ENCODE measurements at places on chromosomes 4 and X.

DNA sequence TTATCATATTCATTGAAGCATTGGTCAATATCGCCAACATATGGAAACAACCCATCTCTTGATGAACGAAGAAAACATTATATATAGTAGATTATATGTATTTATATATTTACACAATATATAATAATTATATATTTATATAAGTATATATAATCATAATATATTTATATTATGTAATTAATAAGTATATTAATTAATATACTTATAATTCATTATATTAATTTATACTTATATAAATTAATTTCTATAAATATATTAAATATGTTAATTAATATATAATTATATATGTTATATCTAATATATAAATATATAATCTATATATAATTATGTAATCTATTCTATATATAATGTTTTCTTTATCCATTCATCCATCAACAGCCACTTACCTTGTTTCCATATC, 69.0 kb upstream of the SRD5A3 start:
- DNase-seq, result no peak

DNA sequence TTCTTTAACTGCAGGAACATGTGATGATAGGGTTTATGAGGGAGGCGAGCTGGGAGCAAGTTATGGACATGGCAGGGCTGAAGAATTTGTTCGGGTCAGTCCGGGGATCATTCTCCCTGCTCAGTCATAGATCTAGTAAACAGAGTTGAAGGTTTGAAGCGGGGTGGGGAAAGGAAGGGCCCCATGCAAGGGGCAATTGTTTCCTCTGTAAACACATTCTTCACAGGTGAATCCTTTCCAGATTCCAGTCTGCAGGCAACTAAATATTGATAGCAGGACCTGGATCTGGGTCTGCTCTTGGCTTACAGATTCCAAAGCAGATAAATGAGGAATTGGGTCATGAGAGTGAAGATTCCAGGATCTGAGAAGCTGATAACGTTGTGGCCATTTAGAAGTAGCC, 44.3 kb upstream of the ARHGAP24 start:
- DNase-seq, result no peak

- no peak for DNase-seq
Observed at GRCh38 chrX:110414273-110414672, 55.6 kb downstream of the RTL9 start.

DNA sequence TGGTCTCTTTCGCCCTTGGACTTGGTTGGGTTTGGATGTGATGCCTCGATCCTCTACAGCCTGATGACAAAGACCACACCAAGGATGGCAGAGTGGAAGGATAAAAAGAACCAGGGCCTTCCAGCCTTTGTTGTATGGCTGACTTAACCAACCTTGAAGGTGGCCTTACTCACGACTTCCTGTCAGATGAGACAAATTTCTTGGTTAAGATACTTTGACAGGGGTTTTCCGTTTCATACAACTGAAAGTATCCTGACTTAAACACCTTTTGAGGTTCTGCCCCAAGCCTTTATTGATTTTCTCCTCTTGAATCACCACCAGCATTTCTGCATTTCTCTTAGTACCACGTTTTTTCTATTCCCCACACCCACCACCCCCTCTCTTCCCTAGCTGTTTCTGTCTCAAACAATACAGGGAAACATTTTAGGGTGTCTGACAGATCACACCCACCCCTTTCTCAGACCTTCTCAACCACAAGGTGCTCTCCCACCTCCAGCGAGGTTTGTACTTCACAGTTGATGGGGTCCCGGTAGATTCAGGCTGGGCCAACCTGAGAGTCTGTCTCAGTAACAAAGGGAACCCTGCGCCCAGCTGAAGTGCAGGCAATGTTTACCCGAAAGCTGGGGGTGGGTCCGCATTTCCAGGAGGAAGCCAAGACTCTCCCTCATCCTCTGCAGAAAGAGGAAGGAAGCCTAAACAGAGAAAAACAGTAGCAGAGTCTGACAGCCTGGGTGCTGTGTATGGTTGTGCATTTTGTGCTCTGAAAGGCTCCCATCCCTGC, 5.0 kb upstream of the TSPAN5 start:
- peak; percentile 48 for DNase-seq

DNA sequence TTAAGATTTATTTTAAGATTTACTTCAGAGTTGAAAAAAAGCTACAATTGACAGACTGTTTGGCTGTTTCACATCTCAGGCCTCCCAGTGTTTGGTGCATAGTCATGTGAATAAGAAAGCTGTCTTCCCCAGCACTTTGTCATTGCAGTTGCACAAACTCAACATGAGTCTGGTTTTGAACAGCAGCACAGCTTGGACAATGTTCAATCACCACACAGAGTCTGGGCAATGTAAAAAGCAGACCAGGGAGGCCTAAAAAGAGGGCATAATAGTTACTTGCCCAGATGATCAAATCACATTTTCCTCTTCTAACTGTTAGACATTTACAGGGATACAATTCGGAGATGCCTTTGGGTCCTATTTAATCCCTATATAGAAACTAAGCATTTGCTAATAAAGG, 1055.0 kb downstream of the RPA4 start:
- DNase-seq, result no peak

DNA sequence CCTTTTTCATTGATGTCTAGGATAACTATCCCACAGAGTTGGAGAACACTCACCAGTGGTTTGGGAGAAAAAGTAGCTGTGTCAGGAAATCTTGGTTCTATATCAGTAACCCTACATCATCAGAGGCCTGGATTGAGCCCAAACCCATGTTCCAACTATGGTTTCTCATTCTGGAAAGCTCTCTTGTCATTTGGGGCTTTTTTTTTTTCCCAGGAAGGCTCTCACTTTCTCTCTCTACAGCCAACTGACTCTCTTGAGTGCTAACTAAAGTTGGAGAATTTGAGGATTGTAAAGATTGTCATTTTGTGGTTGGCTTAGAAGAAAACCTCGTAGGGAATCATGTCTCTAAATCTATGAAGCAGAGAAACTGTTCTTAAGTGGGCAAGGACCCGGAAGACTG, 228.2 kb upstream of the DIPK2B start:
- DNase-seq, result no peak

GRCh38 chrX:90883479-90883878, 551.2 kb upstream of the PABPC5 start:
- DNase-seq, result no peak

- no peak for DNase-seq
Observed at GRCh38 chr4:65954416-65954815, 284.1 kb upstream of the EPHA5 start.

- no peak for DNase-seq
Observed at GRCh38 chrX:46722742-46723568, 36.0 kb downstream of the SLC9A7 start.

DNA sequence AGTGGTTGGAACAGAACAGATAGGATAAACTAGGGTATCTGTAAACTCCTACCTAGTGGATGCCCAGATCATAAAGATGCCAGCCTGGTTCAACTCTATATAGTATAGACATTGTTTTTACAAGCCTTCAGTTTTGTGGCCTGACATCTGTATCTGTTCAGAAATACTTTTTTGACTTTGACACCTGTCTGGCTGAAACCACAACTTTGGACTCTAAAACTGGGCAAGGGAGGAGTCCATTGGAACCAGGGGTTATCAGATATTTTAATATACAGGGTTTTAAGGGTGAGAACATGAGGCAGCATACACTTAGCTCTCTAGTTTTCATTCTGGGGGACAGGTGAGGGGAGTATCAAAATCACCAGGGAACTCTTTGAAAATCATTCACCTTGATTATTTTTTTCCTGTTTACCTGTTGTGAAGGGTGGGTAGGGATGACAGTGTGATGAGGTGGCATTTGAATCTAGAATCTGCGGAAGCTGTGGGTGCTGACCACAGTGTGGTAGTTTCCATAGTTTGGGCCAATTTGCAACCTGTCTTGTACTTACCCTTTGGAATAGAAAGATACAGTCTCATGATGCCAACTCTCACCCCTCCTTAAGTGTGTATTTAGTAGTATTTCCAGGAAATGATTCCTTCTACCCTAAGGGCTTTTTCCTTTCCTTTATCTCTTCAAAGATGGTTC, 20.6 kb downstream of the GAB1 start:
- no peak for DNase-seq

DNA sequence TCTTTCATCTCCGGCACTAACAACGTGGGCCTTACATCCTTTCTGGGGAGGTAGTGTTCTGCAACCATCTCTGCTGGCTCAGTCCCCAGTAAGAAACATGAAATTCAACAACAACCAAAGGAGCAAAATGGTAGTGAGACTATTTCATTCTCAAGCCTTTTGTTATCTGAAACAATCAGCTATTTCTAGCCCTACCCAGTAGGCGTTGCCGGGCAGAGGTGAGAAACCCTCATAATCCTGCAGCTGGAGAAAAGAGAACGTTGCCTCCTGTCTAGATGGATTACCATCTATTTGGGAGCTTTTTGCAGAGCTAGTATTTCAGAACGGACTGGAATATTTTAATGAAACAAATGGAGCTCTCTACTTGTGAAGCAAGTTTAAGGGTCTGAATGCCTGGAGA, 66.4 kb upstream of the GPR174 start:
- DNase-seq, result no peak

- no peak for DNase-seq
Observed at GRCh38 chr4:106495476-106495875, 126.9 kb upstream of the GIMD1 start.

GRCh38 chr4:108264693-108265092, 96.0 kb upstream of the LEF1 start:
- DNase-seq, result no peak

DNA sequence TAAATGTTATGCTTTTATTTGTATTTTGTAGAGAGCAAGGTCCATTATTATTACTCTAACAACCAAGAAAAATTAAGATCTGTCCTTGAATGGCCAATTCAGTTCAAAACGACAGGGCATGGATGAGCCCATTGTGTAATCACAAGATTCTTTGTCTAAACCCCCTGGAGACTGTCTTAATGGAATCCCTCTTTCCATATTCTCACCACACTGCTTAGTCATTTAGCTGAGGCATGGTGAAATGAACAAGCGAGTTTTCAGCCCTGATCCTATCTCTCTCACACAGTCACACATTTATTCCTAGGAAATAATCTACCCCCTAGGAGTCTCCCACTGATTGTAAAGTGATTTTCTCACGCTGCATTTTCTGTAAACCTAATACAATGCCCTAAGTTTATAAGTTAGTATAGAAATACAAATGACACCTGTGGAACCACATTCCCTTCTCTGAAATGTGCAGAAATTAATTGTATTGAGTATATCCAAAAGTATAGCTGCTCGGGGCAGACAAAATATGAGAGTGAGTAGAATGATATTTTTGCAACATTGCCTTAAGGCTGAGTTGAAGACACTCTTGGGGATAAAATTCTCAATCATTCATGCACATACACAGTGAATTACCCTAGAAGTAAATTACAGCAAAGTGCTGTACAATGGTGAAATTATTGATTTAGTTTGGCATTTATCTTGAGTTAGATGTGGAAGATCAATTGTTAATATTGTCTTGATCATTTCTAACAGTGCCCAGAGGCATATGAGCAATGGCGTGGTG, 119.7 kb upstream of the PCDH7 start:
- DNase-seq, result no peak

- no peak for DNase-seq
Observed at GRCh38 chrX:122445466-122445865, 738.6 kb upstream of the GRIA3 start.

DNA sequence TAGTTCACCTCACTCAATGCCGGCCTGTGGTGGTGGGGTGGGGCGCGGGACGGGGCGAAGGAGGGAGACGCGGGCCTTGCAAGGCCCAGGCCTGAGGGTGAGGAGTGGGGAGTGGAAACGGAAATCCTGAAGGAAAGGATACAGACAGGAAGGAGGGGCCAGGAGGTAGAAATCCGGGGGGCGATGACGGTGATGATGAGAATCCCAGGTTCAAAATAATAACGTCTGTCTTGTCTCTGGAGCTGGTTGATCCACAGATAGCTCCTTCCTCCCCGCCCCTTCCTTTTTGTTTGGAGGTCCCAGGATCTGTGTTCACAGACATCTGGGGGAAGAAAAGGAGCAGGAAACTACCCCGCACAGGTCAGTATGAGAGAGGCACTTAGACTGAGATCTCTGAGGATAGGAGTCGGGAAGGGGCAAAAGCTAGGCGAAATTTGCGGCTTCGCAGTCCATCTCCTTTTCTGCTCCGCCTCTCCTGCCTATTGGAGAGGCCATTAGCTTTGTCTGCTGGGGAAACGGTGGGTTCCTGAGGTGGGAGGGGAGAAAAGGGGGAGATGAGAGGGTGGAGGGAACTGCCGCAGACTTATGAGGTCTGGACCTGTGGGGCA, 746 bp downstream of the TCEAL7 start:
- no peak for DNase-seq

DNA sequence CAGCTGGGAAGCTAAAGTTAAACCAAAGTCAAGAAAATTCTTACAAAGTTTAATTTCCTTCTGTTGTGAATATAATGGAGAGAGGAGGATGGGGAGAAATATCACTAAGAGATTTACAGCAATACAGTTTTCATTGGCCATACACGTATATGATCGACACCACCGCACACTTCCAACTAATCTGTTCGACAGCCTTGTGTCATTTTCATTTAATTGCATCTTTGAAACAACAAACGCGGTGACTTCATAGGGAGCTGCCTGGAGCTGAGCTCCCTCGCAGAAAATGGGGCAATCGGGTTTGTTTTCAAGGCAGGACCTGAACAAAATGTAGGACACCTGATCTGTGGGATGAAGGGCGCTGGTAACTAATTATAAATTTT, 1.3 kb downstream of the PTPN13 start:
- no peak for DNase-seq

DNA sequence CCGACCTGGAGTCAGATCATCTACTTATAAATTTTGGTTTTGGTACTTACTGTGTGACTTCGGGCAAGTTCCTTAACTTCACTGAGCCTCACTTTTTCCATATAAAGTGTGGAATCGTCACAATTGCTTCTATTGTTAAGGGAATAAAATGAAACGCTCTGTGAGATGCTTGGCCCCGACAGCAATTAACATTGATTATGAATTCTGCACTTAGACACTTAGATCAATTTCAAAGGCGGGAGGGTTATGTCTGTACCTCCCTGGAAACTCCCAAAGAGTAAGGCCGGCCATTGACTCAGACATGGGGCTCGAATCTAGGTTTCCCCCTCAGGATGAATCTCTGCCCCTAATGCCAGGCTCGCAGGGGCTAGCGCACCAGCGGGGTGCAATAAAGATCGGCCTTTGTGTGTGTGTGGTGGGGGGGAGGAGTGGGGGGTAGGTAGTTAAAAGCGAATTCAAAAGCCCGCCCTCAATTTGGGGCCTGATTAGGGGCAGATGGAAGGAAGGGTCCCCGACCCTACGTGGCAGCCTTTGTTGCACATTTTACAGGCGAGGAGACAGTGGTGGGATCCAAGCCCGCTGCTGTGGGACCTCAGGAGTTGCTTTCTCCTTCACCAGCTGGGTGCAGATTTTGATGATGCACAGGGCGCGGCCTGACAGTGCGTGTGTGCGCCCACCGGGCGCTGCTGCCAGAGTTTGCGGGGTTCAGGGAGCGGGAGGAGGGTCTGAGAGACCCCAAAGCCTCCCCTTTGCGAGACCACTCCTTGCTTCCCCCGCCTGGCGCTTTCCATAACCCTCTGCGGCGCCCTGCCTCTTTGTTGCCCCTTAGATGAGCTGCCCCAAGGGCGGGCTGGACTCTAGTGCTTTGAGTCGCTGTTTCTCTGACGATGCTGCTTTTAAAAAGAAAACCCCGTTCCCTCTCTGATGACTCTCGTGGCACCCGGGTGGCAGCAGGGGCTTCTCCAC, 9.6 kb downstream of the MSX1 start:
- no peak for DNase-seq

All from activated naive CD8-positive, alpha-beta T cell treated with anti-CD3 and anti-CD28 coated beads, Interleukin-2, amount 50 U/mL, for 16 hours (primary cell).